ENCODE measurements at places on chromosomes 7 and 10.

DNA sequence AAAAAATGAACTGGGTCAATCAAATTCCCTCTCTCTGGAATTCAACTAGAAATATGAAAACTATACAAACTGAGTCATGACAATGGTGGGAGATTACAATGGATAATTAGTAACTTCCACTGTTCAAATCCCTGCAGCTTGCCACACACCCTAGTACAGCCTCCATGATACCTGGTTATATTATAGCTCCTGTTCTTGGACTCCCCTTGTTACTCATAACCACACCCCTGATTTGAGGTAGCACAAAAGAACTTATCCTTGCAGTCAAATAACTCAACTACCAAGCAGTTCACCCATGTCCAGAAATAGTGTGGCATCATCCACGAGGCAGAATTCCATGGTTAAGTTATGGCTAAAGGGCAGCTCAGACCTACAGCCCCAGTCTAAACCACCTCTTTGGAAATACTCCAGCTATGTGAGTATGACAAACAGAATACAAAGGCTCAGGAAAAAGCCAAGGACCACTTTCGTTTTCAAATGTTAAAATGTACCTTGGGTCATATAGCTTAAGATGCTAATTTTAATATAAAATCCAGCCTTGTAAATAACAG lies 164.7 kb downstream of the CPEB3 start:
- peak; percentile 91 for DNase-seq

DNA sequence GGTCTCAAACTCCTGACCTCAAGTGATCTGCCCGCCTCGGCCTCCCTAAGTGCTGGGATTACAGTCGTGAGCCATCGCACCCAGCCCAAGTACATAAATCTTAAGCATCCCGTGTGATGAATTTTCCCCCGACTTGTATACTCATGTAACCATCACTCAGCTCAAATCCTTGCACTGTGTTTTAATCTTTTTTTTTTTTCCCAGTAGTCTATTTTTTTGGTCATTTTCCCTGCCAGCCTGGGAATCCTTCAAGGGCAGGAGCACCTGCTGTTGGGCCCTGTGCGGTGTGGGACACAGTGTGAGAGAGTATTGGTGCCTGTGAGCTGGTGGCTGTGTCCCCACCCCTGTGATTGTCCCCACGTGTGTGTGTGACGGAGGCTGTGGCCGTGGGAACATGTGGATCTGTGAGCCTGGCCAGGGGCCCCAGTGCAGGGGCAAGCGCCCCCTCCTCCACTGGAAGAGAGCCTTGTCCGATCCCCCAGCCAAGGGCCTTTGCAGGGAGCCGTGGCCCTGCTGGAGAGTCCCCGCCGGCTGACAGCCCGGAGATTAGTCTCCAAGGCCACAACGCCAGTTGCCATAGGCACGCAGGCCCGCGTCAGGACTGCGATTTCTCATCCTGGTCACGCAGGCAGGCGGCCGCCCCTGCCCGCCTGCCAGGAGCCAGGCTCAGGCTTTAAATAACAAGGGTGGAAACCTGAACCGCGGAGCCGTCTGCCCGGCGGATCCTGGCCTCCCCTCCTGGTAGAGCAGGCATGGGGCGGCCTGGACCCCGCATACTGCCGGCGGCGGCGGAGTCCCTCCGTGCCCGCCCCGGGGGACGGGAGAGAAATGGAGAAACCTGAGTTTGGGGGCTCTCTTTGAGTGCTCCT lies 26.5 kb downstream of the GTF2IRD1 start:
- DNase-seq: peak; percentile 85

GRCh38 chr10:71771821-71772617 lies 1.3 kb downstream of the VSIR start:
- DNase-seq: peak; percentile 66

DNA sequence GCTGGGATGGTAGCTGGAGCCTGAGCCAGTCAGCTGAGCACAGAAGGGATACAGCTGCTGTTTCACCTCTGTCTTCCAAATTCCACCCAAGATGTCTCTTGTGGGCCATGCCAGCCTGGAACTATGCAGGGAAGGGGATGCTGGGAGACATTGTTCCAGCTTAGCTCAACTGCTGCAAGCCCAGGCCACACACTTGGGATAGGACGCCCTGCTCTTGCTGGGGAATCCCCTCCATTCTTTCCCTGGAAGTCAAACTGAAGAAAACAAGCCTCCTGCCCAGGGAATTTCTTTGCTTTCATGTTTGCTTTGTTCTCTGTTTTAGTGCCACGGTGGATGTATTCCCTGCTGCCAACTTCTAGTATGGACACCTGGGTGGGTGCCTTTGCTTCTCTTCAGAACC lies 55.2 kb upstream of the CDK13 start:
- DNase-seq: peak; percentile 44

DNA sequence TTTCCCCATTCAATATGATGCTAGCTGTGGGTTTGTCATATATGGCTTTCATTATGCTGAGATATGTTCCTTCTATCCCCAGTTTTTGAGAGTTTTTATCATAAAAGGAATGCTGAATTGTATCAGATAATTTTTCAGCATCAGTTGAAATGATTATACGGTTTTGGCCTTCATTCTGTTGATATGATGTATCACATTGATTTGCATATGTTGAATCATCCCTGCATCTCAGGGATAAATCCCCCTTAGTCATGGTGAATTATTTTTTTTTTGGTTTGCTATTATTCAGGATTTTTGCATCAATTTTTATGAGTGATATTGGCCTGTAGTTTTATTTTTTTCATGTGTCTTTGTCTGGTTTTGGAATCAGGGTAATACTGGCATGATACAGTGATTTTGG lies 1152.3 kb upstream of the C7orf33 start:
- DNase-seq: no peak

DNA sequence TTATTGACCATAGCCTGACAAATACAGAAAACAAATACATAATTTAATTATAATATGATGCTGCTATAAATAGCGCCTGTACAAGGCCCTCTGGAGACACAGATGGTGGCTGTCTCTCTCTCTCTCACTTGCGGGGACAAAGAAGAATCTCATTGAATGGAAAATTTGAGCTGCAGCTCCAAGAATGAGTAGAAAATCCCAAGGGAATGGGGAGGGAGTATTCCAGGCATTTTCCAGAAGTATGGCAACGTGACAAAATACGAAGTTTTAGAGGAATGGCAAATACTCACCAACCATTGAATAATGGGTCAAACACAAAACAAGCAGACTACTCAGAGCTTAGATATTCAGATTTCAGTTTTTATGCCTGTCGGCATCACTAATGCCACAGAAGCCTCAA lies 179.9 kb downstream of the NRP1 start:
- no peak for DNase-seq

DNA sequence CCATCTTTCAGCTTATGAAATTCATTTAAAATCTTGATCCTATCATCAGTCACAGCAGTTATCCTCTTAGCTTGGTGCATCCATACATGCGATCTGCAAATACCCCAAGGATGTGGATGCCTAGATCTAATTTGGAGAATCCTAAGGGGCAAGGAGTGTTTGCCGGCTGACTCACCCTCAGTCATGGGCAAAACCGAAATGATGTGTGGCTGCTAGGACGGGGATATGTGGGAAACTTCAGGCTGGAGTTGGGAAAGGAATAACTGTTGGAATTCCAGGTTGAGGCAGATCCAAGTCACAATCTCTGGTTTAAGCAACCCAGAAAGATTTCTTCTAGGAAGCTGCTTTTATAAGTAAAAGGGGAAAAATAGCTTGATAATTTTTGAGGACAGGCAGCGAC lies 19.7 kb upstream of the GOT1 start:
- no peak for DNase-seq

DNA sequence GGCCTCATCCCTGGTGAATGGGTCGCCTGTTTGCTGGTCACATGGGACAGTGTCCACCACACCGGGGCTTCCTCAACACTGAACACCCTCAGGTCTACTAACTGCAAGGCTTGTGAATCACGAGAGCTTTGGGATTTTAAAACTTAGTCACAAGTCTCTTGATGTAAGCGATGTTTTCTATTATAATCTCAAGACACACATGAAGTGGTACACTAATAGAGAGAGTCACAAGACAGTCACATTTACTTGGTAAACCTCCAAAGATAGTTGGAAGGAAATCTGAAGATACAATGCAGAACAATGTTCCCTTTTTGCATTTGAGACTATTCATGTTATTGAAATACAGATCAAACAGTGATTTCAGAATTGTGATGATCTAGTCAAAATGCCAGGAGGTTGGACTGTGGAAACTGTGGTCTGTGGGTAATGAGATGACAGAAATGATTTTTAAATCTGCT lies 233.1 kb upstream of the KLF6 start:
- DNase-seq: no peak

GRCh38 chr10:89567576-89568245 lies 32.3 kb upstream of the SLC16A12 start:
- DNase-seq: no peak

Measured in kidney tubule cell (primary cell).